CD8-positive, alpha-beta T cell (primary cell): ENCODE measurements at places on chromosomes 13 and 19. TPM values are rescaled to one million over a fixed set of nuclear protein-coding genes. Genes with fewer than 3 reads are reported as not detected.

DNA sequence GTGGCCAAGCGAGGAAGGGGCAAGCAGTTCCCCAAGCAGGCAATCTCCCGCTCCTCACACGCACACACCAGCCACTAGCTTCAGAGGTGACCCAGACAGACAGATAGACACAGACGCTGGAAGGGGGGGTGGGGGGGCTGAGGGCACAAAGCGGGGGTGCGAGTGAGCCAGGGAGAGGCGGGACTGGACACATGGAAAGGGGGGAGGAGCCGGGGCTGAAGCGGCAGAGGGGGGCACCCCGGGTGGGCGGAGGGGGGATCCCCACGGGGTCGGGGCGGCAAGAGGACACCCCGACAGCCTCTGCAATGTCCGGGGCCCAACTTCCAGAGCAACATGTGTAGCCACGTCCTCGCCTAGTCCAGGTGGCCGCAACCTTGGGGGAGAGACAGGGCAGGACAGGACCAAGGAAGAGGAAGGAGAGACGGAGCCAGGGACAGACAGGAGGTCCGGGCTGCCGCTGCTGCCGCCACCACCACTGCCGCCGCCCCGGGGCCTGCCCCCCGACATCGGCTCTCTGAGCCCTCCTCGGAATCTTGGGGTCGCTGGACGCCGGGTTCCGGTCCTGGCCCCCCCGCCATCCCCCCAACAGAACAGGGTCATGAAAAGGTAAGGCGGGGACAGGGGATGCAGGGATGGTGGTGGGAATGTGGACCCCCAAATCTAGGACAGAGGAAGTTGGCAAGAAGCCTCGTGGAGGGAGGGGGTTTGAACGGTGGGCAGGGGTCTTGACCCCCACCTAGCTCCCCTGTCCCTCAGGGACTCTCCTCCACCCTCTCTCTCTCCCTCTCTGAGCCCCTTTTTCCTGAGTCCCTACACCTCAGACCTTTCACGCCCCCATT is 1.1 kb downstream of the GRIN2D start:
- DNase-seq = no peak

The CABP5 gene
- total RNA-seq = not detected

DNA sequence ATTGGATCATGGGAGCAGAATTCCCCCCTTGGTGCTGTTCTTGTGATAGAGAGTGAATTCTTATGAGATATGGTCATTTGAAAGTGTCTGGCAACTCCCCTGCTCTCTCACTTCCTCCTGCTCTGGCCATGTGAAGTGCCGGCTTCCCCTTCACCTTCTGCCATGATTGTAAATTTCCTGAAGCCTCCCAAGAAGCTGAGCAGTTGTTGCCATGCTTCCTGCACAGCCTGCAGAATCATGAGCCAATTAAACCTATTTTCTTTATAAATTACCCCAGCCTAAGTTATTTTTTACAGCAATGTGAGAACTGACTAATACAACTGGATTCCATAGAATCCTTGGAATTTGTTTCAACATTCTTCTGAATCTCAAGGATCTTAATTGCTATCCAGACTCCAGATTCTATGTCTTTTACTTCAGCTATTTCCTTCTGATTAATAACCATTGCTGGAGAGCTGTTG is 328.1 kb downstream of the SLITRK5 start:
- no peak for DNase-seq

- DNase-seq = no peak
Measured at GRCh38 chr13:53759016-53759415, 730.4 kb downstream of the OLFM4 start.

DNA sequence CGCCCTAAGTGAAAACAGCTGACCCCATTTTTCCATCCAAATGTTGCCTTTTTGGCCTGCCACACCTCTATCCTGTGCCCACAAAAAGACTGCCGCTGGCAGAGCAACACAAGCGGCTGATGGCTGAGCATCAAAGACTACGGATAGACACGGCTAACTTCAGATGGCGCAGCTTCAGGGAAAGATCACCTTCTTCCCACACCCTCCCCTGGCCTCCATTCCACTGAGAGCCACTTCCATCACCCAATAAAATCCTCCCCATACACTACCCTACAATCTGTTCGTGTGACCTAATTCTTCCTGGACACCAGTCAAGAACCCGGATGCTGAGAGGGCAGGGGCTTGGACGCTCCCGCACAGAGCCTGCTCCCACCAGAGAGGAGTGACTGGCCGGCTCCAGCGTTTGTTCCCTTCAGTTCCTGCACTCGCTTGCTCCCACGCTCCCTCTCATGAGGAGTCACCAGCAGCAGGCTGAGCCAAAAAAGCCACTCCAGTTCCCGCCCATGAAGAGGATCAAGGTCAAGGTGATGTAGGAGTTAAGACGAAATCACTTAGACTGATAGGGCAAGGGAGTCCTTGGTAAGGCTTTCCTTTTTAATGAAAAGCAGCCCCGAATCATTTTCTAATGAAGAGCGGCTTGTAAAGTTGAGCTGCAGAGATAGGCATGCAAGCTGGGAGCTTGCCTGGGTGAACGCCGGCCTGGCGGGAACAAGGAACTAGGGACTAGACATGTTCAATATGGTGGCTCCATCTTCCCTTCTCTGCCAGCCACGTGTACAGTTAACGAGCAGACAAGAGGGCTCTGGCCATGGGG is 35.7 kb downstream of the TSKS start:
- DNase-seq = no peak

DNA sequence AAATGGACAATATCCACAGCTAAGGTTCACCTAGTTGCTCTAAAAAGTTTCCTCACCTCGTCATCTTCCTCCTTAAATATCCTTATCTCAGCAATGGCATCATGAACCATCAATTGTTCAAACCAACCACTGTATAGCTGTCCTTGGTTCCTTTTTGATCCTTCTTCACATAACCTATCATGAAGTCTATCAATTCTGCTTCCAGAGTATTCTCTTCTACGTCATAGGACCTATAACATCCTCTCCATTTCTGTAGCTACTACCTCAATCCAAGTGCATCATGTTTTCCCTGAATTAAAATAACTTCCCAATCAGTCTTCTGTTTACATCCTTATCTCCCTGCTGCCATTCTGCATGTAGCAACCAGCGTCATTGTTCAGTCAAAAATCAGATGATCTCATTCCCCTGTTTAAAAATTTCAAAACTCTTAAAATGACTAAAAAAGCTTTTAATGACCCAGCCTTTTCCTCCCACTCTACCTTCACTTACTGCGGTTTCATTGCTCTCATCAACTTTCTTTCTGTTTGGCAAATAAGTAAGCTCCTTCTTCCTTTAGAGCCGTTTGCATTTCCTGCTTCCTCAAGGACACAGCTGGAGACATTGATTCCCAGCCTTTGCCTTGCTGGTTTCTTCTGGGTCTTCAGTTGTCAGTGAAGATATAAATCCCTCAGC is 223.9 kb upstream of the MIR17HG start:
- DNase-seq = no peak

- no peak for DNase-seq
Measured at GRCh38 chr19:29700498-29700897, 14.6 kb downstream of the C19orf12 start.

The KIR3DL1 gene
- total RNA-seq = 0.19 TPM

DNA sequence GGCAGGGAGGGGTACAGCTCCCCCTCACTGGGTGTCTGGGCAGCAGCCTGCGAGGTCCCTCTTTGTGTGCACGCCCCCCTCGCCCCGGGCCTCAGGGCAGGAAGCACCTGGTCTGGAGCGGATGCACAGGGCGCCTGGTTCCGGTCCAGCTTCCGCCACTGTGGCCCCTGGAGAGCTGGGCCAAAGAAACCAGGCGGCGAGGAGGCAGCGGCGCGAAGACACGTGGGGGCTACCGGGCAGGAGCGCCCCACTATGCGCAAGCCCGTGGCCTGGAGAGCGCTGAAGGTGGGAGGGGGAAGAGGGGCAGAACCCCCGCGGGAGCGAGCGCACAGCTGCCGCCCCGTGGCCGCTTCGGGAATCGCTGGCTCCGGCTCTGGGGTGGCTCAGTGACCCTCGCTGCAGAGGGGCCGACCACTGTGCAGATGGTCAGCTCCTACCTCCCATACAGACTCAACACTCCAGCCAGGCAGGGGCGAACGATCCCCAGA is 1.7 kb upstream of the LYL1 start:
- DNase-seq = peak; percentile 58
